ENCODE measurements at places on chromosomes 12 and 14.
A peak's percentile ranks its signal among the peaks of the same experiment; 100 is the strongest.

DNA sequence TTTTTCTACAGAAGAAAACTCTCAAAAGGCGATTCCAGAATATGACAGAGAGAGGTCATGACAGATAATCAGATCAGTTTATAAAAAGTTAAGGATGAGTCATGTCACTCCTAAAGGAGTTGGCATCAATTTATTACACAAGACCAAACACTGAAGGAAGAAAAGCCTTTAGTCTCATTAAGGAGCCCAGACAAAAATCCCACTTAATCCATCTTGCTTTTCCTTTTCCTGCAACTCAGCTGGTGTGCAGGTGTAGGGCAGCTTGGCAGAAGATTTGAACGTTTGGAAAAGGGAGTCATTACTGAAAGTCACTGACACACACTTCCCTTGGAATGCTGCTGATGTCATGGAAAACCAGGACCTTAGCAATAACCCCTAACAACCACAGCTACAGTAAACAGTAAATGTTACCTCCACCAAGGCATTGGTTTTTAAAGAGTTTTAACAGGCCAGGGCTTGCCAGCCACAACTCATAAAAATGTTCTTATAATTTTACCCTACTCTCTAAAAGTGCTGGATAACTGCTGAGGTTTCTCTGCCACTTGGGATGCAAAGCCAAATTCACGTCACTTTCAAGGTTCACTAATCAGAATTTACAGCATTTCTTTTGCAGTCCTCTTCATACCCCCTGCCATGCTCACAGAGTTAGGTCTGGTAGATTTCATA lies 320.6 kb downstream of the RAD51B start:
- DNase-seq = no peak

GRCh38 chr12:72828662-72829324 lies 556.6 kb downstream of the TRHDE start:
- DNase-seq = no peak

- no peak for DNase-seq
Measured at GRCh38 chr12:88381466-88381865, 198.8 kb downstream of the KITLG start.

DNA sequence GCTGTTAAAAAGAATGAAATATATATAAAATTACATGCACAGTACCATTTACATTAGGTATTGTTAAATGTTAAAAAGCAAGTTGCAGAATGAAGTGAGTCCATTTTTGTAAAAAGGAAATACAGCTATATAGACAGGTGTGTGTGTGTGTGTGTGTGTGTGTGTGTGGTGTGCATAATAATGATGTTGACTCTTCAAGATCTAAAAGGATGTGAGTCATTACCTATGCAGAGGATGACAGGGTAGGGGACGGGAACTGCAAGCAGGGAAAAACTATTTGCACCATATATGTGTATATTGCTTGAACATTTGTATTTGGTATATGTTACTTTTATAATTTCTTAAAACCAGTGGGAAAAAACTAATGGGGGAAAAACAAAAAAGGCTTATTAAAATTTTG lies 3.1 kb downstream of the C14orf39 start:
- DNase-seq = no peak

DNA sequence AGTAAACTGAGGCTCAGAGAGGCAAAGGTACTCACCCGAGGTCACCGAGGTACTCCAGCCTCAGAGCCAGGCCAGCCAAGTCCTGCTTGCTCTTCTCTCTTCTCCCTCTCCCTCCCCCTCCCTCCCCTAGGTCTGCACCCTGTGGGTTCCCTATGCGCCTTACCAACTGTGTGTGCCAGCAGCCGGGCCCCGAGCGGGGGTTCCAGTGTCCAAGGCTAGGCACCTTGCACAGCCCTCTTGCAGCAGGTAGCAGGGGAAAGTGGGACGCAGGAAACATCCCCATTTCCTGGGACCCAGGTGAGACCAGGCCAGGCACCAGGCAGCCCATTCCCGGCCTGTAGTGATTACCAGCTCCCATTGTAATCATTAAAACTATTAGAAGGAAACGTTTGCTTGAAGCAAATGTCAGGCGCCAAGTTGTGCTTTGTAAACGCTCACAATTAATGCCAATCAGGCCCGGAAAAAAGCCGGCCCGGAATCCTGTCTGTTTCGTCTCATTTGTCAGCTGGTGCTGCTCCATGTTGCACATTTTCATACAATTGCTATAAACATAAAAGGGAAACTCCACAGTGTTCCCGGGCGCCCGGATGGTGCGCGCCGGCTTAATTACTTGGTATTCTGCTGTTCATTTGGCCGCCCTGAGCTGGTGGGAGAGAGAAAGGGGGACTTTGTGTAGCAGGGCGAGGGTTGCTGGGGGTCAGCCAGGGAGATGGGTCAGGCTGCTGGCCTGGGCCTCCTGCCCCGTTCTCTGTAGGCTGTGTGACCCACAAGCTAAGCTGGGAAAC lies 11.9 kb downstream of the FAM222A start:
- peak; percentile 89 for DNase-seq

Data from dorsolateral prefrontal cortex (tissue), 122 donors.